ENCODE measurements at places on chromosomes 7 and 10.

- no peaks in the 10 kb centered on the region for H3K4me1 ChIP-seq
- H3K27me3 ChIP-seq, result no peaks in the 10 kb centered on the region
- DNase-seq, result no peak
These were observed 50.5 kb upstream of the TRIM8 start for GRCh38 chr10:102593804-102594079.

DNA sequence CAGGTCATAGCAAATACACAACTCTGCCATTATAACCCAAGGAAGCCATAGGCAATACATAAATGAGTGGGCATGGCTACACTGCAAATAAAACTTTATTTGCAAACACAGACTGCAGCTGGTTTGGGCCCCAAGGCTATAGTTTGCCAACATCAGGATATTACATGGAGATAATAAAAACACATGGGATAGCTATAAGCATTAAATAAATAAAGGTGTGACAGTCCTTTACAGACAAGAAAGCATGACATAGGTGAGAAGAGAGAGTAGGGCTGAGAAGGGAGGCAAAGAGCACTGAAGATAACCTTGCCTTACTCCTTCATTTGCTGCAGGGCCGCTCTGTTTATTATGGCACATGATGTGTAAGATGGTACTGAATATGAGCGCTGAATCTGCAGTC lies 135.1 kb upstream of the GHITM start:
- no peak for DNase-seq
- no peaks in the 10 kb centered on the region for H3K27me3 ChIP-seq
- H3K4me1 ChIP-seq, result no peaks in the 10 kb centered on the region
- H3K36me3 ChIP-seq, result no peaks in the 10 kb centered on the region

DNA sequence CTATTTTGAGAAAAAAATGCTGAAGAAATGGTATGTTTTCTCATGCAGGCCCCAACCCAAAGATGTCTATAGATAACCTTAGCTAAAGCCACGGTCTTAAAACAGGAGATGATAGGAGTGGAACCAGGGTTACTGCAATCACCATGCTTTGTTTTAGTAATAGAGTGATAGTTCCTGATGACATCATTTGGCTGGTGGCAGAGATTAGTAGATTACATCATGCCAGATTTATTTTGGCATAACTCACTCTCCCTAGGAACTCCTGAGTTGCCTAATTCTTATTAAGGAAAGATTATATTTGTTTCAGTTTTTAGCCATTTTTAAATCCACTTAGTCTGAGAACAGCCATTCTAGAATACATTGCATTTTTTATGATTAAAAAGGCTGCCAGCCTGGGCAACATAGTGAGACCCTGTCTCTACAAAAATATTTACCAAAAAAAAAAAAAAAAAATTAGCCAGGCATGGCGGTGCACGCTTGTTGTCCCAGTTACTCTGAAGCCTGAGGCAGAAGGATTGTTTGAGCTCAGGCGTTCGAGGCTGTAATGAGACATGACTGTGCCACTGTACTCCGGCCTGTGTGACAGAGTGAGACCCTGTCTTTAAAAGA lies 17.8 kb downstream of the ENO4 start:
- no peaks in the 10 kb centered on the region for H3K27me3 ChIP-seq
- H3K4me3 ChIP-seq, result no peak overlapping the region
- DNase-seq, result no peak
- no peak overlapping the region for H3K27ac ChIP-seq
- H3K36me3 ChIP-seq, result no peaks in the 10 kb centered on the region

DNA sequence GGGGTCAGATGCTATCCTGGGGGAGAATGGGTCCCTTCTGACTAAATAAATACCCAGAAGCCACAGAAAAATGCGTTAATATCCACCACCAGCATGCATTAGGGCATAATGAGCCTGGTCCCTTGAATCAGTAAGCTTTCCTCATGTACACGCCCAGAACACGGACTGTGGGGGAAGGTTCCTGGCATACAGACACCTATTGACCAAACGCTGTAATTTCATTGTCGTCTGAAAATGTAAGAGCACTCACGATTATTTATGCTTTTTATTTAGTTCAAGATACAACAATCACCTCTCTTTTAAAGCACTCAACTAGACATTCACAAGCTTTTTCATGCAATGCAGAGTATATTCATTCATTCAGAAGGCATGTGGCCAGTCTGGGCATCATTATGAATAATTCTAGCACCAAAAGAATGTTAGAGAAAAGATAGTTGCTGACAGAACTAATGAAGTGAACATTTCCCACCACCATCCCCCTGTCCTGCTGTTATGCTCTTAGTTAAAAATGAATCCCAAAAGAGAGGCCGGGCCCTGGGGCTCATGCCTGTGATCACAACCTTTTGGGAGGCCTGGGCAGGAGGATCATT lies 101.0 kb downstream of the SVIL start:
- H3K4me3 ChIP-seq, result no peak overlapping the region
- H3K27ac ChIP-seq, result peak overlapping the region; percentile 2
- no peaks in the 10 kb centered on the region for H3K27me3 ChIP-seq
- H3K4me1 ChIP-seq, result no peaks in the 10 kb centered on the region
- H3K36me3 ChIP-seq, result no peaks in the 10 kb centered on the region

DNA sequence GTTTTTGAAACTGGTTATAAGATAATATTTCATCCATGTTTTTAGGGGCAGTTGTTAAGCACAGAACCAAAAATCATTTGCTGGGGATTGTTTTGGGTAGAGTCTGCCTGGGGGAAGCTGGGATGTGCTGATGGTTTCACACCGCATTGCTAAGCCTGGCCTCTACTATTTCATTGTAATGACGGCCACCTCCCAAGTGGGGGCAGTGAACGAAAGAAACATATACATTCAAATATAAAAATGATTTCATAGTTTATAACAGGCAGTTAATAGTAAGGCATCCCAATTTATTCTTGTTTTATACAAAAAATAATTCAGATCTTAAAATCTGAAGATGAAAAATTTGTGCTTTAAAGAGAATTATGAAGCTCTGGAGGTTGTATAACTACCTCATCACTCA lies 750.8 kb downstream of the REEP3 start:
- H3K27ac ChIP-seq, result no peak overlapping the region
- H3K4me3 ChIP-seq, result no peak overlapping the region
- H3K36me3 ChIP-seq, result no peaks in the 10 kb centered on the region
- no peak for DNase-seq

DNA sequence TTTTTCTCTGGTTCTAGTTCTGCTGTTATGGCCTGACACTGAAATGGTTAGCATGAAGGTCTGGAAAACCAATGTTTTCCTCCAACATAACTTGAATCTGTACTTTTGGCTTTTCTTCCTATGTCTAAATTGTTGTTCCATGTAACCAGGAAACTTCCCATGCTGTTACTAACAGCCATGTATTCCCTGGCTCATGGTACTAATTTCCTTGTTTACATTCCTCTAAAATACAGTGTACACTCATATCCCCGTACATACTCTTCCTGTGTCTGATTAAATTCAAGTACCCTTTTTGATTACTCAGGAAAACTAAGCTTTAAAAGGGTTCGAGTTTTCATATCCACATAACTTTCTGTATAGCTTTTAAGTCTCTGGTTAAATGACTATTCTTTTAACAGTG lies 12.3 kb upstream of the ACSM6 start:
- H3K27ac ChIP-seq, result no peak overlapping the region
- no peaks in the 10 kb centered on the region for H3K27me3 ChIP-seq
- no peak overlapping the region for H3K4me3 ChIP-seq
- no peaks in the 10 kb centered on the region for H3K4me1 ChIP-seq

DNA sequence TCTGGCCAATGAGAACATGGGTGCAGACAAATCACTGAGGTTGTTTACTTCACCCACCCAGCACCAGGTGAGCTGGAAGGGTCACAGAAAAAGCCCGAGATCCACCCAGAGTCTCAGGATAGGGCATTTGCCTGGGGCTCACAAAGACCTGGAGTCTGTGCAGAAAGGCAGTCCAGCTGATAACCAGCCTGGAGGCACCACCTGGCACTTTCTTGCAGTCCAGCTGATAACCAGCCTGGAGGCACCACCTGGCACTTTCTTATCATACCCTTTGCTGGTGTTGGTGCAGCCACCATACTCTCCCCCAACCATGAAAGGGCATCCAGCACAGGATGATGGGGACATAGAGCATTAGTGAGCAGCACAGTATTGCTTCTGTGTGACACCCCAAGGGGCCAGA lies 104.1 kb downstream of the PPP1R3C start:
- H3K27ac ChIP-seq, result no peak overlapping the region
- H3K36me3 ChIP-seq, result no peaks in the 10 kb centered on the region
- H3K27me3 ChIP-seq, result peaks cover 3% of the 10 kb centered on the region
- no peak overlapping the region for H3K4me3 ChIP-seq
- H3K4me1 ChIP-seq, result no peaks in the 10 kb centered on the region

DNA sequence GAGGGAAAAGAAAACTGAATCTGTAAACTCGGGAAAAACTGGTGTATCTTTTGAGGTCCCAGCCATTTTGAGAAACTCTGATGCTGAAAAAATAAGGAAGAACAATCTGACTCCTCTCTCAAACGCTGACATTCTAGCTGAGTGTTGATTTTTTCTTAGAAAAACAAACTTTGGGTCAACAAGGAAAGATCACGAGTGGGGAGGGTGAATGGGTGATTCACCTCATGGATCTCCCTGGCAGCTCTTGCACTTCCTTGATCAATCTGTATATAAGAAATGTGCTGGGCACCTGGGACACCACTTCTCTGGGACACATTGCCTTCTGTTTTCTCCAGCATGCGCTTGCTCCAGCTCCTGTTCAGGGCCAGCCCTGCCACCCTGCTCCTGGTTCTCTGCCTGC lies at the start of gene PIP:
TSS of gene PIP (plus strand) at position 297 of the 400 bp plus-strand sequence. CDS start at position 337, 40 bp downstream.
- no peaks in the 10 kb centered on the region for H3K27me3 ChIP-seq
- no peak within 1 kb of the TSS for H3K27ac ChIP-seq
- H3K4me1 ChIP-seq, result no peaks in the 10 kb centered on the region
- no peaks in the 10 kb centered on the region for H3K36me3 ChIP-seq

GRCh38 chr10:69422676-69423075 lies 6.0 kb upstream of the TACR2 start:
- DNase-seq, result no peak
- no peak overlapping the region for H3K4me3 ChIP-seq
- H3K27me3 ChIP-seq, result no peaks in the 10 kb centered on the region
- H3K4me1 ChIP-seq, result no peaks in the 10 kb centered on the region
- H3K27ac ChIP-seq, result no peak overlapping the region
- H3K36me3 ChIP-seq, result no peaks in the 10 kb centered on the region

GRCh38 chr10:14022052-14022451 lies 308.7 kb downstream of the FRMD4A start:
- no peaks in the 10 kb centered on the region for H3K4me1 ChIP-seq
- no peak for DNase-seq
- H3K27ac ChIP-seq, result no peak overlapping the region
- peaks cover 5% of the 10 kb centered on the region for H3K27me3 ChIP-seq
- no peaks in the 10 kb centered on the region for H3K36me3 ChIP-seq

- no peak overlapping the region for H3K4me3 ChIP-seq
- DNase-seq, result peak; percentile 78
- H3K4me1 ChIP-seq, result no peaks in the 10 kb centered on the region
These were observed 12.1 kb upstream of the RHBDD2 start for GRCh38 chr7:75866489-75867389.

- no peaks in the 10 kb centered on the region for H3K4me1 ChIP-seq
- H3K27ac ChIP-seq, result no peak overlapping the region
- no peak overlapping the region for H3K4me3 ChIP-seq
- no peaks in the 10 kb centered on the region for H3K27me3 ChIP-seq
- H3K36me3 ChIP-seq, result no peaks in the 10 kb centered on the region
These were observed 582.9 kb upstream of the ANKRD30A start for GRCh38 chr10:36542493-36542892.

All from aorta (tissue), 5 donors.